ENCODE measurements at places on chromosomes 2 and 18.

DNA sequence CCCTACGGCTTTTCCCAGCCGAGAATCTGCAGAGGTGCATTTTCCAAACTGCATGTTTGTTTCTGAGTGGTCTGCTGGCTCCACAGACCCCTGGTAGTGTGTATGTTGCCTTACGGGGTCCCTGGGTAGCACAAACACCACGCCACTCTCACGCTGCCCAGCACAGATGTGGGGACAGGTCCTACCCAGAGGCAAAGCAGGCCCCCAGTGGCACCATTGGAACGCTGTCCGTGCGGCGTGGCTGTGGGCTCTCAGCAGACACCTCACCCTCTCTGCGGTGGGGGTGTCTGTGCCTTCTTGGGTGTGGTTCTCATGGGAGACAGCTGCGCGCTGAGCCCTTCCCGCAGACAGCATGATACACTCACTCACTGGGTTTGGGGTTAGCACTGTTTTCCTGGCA lies 137.4 kb downstream of the NFATC1 start:
- no peak for DNase-seq

GRCh38 chr2:2901384-2902345 lies 476.0 kb downstream of the EIPR1 start:
- no peak for DNase-seq

- no peak for DNase-seq
Measured at GRCh38 chr18:58640428-58640805, 11.5 kb upstream of the ALPK2 start.

GRCh38 chr2:5826979-5827655 lies 134.9 kb downstream of the SOX11 start:
- no peak for DNase-seq

- DNase-seq: no peak
Measured at GRCh38 chr2:29477186-29477585, 362.0 kb downstream of the CLIP4 start.

DNA sequence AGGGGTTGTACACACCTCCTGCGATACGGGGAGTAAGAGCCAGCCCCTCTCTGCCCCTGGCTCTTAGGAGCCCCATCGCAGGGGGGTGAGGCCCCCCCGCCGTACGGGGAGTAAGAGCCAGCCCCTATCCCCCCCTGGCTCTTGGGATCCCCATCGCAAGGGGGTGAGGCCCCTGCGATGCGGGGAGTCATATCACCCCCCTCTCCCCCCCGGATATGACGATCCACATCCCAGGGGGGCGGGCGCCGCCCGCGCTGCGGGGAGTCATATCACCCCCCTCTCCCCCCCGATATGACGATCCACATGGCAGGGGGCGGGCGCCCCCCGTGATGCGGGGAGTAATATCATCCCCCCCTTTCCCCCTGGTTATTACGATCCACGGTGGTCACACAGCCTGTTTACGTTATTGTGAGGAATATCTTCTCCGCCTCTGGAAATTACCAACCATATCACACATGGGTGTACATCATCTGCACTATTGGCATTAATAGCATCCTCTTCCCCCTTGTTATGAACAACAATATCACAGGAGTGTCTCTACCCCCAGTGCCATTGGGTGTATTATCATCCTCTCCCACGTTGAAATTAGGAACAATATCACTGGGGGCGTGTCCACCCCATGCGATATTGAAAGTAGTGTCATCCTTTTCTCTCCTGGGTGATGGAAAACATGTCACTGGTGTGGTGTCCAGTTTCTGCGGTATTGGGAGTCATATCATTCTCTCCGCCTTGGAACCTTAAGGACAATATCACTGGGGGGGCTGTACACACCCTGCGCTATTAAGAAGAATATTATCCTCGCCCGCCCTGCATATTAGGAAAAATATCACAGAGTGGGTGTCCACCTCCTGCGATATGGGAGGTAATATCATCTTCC lies 24.7 kb upstream of the NAGK start:
- no peak for DNase-seq

DNA sequence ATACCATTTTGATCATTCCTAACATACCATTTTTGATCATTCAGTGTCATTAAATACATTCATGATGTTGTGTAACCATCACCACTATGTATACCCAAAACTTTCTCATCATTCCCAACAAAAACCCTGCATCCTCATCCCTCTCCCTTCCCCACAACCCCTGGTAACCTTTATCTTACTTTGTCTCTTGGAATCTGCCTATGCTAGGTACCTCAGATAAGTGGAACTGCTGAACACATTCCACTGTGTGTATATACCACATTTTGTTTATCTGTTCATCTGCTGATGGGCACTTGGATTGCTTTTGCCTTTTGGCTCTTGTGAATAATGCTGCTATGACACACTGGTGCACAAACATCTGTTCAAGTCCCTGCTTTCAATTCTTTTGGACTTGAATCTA lies 83.8 kb upstream of the TFCP2L1 start:
- DNase-seq: no peak

Data from globus pallidus (tissue), 1 donor.